ENCODE measurements at places on chromosomes 16 and 17.

- DNase-seq = no peak
Measured at GRCh38 chr17:31691251-31691905, 167.7 kb downstream of the COPRS start.

GRCh38 chr17:57422574-57423164, 166.3 kb downstream of the MSI2 start:
- peak; percentile 26 for DNase-seq

GRCh38 chr17:16040710-16041251, 41.2 kb downstream of the TTC19 start:
- peak; percentile 27 for DNase-seq

- peak; percentile 31 for DNase-seq
Measured at GRCh38 chr17:81471818-81472456, 40.7 kb downstream of the ACTG1 start.

DNA sequence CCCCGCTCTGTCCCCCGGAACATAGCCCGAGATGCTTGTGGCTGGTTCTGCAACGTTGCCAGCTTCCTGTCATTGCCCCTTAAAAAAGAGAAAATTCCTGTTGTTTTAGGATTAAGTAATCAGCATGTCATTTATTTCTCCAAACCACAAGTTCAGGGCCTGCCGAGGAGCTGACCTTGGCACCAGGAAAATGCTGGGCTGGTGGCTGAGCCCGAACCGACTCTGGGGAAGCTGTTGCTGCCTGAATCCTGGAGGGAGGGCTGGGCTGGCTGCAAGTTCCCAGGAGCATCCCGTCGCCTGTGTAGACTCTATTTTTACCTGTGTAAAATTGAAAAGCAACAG, 130.9 kb upstream of the FOXF1 start:
- DNase-seq = peak; percentile 73

DNA sequence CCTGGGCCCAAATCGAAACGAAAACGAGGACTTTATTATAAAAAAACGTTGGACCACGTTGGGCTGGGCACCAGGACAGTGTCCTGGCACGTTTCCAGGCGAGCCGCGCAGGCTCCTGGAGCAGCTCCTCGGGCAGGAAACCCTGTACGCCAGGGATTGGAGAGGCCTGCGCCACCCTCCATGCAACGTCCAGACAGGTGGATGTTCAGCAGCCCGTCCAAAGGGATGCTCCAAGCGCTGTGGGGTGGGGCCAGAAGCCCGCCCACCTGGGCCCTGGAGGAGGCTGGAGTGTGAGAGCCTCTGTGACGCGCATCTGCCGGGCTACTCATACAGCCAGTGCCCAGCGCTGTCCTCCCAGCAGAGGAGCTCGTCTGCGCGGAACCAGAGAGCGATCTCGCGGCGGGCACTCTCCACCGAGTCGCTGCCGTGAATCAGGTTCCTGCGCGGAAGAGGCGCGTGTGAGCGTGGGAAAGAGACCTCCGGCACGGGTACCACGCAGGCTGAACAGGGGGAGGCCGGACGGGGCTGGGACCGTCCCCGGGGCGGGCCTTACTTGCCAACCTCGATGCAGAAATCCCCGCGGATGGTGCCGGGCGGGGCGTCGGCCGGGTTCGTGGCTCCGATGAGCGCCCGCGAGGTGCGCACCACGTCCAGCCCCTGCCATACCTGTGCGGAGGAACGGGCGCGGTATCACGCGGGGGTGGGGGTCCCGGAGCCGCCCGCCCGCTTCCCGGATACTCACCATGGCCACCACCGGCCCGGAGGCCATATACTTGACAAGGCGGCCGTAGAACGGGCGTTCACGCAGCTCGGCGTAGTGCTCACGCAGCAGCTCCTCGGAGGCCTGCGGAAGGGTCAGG, 785 bp downstream of the NME3 start:
- DNase-seq = no peak

DNA sequence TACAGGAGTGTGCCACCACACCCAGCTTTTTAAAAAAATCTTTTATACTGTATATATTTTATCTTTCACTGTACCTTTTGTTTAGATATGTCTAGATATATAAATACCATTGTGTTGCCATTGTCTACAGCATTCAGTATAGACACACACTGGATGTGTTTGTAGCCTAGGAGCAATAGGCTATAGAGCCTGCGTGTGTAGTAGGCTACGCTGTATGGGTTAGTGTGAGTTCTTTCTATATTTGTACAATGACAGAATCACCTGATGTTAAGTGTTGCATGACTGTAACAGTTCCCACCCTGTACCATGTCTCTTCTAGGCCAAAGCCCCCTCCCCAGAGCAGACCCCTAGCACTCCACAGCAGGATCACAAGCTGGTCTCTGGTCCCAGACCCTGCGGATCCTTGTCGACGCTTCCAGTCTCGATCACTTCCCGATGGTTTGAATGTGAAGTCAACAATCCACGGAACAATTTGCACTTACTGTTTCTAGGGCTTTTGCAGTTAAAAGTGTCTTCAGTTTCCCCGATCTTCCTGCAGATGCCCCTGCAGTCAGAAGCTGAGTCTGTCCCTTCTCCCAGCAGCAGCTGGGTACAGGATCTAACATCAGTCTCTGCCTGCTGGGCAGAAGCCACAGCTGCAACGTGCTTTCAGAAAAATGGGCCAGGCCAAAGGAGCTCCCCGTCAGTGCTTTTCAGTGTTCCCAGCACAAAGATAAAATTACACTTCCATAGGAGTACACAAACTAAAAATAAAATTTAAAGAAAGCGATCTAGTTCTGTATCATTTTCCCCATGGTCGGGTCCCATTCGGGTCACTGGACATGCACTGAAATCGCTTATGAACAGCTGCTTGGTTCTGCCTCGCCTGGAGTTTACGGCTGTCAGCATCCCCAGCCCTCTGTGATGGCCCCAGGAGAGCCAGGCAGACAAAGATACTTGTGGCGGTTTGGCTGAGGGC, 35.4 kb downstream of the ADAM11 start:
- DNase-seq = no peak

GRCh38 chr17:12231355-12231682, 210.6 kb downstream of the MAP2K4 start:
- peak; percentile 54 for DNase-seq

- no peak for DNase-seq
Measured at GRCh38 chr16:68750193-68750695, 13.2 kb downstream of the CDH1 start.

- no peak for DNase-seq
Measured at GRCh38 chr17:65485388-65486299, 75.8 kb downstream of the AXIN2 start.

DNA sequence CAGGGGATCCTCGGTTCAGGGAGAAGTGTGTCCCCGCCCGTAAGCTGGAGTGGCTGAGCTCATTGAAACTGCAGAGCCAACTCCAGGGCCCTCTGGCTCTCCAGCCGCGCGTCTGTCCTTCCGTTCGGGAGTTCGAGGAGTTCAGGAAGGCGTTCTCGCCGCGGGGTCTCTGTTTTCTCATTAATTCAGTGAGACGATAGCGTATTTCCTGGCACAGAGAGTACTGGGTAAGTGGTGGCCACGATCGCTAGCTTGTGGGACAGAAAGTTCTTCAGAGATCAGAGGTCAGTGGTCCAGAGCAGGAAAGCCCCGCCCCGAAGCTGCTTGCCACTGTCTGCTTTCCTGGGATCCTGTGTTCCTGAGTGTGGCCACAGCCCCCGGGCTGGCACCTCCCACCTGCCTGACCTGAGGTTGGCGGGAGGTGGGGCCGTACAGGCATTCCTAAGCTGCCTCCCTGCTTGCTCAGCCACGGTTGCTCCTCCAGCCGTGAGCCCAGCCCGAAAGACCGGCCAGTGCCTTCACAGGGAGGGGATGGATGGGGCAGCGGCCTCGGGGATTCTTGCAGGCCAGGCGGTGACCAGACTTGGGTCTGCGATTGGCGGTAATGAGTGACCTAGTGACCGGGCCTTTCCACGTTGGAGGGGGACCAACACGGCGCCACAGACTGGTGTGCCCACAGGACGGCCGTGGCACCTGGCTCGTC, 8.9 kb downstream of the BAIAP2 start:
- no peak for DNase-seq

- DNase-seq = peak; percentile 89
Measured at GRCh38 chr16:31472709-31473203, 804 bp downstream of the TGFB1I1 start.

- no peak for DNase-seq
Measured at GRCh38 chr16:26050472-26050871, 358.7 kb downstream of the HS3ST4 start.

DNA sequence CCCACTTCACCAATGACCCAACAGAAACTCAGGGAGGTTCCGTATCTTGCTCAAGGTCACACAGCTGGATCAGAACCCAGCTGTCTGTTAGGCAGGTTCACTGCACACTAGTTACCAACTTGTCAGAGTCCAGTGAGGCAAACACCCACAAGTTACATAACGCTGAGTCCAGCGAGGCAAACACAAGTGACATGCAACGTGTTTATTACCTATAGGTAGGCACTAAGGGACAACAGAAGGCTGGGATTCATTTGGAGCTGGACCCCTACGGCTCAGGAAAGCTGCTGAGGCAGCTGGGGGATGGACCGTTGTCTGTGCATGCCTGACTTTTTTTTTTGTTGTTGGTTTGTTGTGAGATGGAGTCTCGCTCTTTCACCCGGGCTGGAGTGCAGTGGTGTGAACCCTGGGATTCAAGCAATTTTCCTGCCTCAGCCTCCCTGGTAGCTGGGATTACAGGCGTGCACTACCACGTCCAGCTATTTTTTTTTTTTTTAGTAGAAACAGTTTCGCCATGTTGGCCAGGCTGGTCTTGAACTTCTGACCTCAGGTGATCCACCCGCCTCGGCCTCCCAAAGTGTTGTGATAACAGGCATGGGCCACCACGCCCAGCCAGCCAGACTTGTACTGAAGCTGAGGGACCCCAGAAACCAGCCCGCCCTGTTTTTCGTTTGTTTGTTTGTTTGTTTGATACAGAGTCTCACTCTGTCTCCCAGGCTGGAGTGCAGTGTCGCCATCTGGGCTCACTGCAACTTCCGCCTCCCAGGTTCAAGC, 1.9 kb upstream of the RSAD1 start:
- no peak for DNase-seq

- no peak for DNase-seq
Measured at GRCh38 chr16:86376837-86377236, 133.5 kb upstream of the FOXF1 start.
